ENCODE measurements at places on chromosomes 3 and 15.

- DNase-seq: no peak
These were observed 51.1 kb downstream of the POMGNT2 start for GRCh38 chr3:43054754-43055153.

DNA sequence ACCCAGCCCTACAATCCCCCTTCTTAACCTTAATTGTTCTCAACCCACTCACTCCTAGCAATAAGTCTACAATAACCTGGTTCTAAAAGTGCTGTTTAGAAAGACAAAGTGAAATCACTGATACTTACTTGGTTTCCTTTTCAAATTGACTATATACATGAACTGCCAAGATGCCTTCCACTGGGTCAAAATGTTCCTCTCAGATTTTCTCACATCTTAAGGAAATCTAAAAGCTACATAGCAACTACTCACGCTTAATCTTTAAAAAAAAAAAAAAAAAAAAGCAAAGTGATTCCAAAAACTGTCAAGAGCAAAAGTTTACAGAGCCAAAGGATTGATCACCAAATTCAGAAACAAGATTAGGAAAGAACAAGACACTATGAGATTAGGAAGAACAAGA is 68.7 kb upstream of the MAP4 start:
- DNase-seq: no peak

- DNase-seq: no peak
These were observed 474.9 kb downstream of the ROBO2 start for GRCh38 chr3:77514766-77515165.

GRCh38 chr15:94230883-94231722 is at the start of gene MCTP2:
MCTP2 (plus strand) TSS chr15:94231561; CDS start chr15:94298266, 66,705 bp downstream.
- peak; percentile 94 for DNase-seq

DNA sequence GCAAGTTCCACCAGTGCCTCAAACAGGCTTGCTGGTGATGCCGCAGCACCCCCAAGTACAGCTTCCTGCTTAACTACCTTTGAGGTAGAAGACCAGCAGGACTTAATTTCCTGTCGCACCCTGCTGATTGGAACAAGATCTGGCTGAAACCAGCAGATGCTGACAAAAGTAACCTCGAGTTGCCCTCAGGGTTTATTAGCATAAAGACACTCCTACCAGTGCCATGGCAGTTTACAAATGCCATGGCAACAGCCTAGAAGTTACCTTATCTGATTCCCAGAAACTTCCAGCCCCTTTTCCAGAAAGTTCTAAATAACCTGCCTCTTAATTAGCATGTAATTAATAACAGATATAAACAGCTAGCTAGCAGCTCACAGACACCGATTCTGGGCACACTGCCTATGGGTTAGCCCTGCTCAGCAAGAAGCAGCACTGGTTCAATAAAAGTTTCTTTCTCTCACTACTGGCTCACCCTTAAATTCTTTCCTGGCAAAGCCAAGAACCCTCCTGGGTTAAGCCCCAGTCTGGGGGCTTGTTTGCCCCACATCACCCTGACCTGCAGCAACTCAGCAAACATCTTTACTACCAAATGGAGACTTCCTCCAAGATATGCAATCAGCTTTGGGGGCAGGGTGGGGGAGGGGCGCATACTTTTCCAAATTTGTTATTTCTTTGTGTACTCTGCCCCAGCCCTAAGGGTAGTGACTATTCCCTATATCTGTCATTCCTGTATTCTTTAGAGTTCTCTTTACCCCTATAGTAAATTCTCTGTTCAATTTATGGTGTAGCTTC is 54.2 kb downstream of the MAP4 start:
- peak; percentile 38 for DNase-seq

DNA sequence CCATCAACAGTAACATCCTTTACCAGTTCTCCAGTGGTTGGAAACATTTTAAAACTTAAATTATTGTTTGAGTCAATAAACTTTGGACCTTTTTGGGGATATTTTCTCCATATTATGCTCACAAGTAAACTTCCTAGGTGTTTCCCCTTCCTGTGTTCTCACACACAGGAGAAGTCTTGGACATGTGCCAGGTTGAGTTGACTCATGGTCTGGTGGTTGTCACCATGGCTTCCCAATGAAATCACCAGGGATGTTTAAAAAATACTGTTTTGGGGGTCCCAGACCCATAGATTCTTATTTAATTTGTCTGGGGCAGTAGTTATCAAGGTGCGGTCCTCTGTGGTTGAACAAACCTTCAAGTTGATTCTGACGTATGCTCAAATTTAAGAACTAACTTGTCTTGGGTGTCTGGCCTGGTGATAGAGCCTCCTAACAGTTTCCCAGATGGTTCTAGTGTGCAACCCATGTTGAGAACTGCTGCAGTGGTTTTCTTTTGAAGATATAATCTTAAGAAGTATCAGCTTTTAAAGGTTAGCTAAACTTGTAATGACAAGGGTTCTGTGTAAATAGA is 291.8 kb downstream of the EDEM1 start:
- DNase-seq: peak; percentile 86

GRCh38 chr3:115397433-115397832 is 225.9 kb upstream of the GAP43 start:
- DNase-seq: no peak

DNA sequence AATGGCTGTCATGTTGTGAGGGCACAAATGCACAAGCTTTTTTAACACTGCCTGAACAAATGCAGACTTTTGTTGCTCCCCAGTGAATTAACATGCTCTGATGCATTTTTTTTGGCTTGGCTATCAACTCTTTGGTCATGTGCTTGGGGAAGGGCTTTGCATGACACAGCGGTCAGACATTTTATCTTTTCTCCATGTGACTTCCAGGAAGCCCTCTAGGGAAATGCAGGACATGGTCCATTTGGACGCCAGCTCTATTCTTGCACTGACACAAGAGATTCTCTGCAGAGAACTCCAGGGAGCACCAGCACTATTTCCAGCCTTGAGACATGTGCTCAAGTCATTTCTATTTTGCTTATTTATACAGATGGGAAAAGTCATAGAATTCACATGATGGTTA is 46.2 kb downstream of the NEK11 start:
- no peak for DNase-seq

DNA sequence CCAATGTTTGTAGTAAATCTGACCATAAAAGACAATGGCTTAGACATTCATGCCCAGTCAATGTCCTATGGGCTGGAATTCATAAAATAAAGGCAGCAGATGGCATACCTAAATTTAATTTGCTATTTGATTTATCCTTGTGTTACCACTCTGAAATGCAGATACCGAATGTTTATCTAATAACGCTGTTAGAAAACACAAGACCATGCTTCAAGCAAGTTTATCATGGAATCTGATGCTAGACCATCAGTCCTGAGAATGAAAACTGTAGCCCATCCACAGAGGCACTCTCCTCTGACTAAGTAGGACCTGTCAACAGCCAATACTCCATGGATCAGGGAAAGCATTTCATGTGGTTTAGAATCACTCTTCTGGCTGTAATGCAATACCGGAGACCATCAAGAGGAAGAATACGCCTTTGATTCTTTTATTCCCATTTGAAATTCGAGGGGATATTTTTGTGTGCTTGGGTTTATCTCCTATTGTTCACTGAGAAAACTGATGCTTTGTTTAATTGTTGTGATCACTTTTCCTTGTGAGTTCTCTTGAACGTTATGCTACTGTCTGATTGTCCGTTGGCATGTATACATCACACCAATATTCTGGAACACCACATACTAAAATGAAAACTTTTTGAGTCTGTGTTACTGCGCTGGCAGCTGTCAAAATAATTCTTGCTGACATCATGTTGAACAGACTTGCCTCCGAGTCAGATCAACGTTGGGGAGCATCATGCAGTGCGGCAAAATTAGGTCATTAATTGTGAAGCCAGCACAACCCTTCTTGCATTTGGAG is 12.1 kb upstream of the CPB1 start:
- DNase-seq: no peak

- DNase-seq: no peak
These were observed 61.1 kb upstream of the MLF1 start for GRCh38 chr3:158509891-158510290.

- no peak for DNase-seq
These were observed 56.9 kb downstream of the ABTB1 start for GRCh38 chr3:127729556-127730056.

DNA sequence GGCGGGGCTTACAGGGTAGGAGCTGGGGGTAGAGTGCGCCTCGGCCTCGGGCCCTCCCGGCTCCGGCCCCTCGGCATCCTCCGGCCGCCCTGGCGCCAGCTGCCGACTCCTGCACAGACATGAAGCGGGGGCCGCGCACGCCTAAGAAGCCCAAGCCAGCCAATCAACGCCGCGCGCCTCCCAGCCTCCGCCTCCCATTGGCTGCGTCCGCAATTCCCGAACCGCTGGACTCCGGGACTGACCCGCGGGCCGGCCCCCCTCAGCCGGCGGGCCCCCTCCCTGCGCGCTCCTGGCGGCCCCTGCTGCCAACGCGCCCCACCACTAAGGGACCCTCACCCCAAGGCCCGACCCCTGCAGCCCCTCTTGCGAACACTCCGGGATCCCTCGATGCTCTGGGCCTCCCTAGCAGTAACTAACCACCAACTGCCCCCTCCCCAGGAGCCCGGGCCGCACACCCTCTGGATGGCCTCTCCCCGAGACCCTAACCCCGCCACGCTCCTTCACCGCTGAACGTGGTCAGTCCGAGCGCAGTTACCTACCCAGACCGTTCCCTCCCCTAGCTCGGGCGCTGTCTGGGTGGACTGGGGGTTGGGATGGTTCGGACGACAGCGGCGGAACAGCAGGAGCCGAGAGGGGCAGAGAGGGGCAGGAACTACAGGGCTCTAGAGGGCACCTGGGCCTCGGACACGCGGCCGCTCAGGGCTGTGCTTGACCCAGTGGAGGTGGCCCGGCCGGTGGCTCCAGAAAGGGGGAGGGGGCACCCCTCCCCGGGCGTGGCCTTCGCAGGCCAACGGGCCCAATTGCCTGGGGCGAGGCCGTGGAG is 5.0 kb downstream of the GATA2 start:
- peak; percentile 87 for DNase-seq

- DNase-seq: peak; percentile 74
These were observed 200.3 kb upstream of the UMPS start for GRCh38 chr3:124529826-124530571.

GRCh38 chr3:180183346-180183745 is 146.6 kb upstream of the PEX5L start:
- no peak for DNase-seq

- DNase-seq: peak; percentile 84
These were observed 895.5 kb downstream of the ROBO2 start for GRCh38 chr3:77935418-77935817.

GRCh38 chr3:55622733-55623132 is 135.6 kb upstream of the WNT5A start:
- DNase-seq: peak; percentile 8

GRCh38 chr15:98923171-98923570 is 84.4 kb downstream of the PGPEP1L start:
- DNase-seq: no peak

- peak; percentile 73 for DNase-seq
These were observed 584.3 kb downstream of the NSUN3 start for GRCh38 chr3:94647131-94647530.

DNA sequence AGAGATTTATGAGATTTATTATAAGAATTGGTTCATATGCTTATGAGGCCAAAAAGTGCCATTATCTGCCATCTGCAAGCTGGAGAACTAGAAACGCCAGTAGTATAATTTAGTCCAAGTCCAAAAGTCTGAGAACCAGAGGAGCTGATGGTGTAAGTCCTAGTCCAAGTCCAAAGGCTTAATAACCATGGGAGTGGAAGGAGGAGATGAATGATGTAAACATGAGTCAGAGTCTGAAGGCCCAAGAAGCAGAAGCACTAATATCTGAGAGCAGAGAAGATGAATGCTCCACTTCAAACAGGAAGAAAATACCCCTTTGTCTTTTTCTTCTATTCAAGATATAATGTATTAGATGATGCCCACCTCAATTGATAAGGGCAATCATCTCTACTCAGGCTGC is 185.7 kb downstream of the CGGBP1 start:
- peak; percentile 22 for DNase-seq

- no peak for DNase-seq
These were observed 6.4 kb upstream of the EID1 start for GRCh38 chr15:48871542-48871941.

DNA sequence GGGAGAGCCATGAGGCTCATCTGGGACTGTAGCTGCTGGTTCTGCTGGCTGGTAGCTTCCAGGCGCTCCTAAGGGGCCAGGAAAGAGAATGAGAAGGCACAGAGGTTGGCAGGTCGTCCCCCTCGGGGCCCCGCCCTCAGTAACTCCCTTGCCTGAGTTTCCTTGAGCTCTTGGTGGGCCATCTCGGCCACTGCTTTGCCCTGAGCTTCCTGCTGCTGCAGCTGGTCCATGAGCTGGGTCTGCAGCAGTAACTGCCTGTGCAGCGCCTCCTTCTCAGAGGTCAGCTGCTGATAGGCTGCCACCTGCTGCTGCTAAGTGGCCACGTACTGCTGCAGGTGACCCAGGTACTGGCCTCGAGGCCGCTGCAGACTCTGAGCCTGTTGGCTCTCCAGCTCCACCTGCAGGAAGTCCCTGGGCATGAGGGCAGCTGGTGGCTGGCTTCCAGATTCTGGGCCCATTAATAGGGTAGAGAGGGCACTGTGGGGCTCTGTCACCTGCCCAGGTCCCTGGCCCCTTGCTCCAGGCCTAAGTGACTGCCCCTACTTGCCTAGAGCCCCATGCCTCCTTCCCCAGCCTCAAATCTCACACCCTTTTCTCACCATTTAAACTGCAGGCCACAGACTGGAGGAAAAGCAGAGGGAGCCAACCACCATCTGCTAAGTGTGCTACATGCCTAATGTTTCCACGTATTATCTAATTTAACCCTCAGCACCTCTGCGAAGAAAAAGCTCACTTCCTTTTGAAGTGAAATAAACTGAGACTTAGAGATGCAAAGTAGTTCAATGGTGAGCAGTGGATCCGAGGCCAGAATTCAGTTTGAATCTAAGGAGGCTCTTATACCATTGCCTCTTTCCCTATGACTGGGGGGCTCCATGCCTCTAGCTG is 10.8 kb upstream of the VPS33B start:
- peak; percentile 87 for DNase-seq

DNA sequence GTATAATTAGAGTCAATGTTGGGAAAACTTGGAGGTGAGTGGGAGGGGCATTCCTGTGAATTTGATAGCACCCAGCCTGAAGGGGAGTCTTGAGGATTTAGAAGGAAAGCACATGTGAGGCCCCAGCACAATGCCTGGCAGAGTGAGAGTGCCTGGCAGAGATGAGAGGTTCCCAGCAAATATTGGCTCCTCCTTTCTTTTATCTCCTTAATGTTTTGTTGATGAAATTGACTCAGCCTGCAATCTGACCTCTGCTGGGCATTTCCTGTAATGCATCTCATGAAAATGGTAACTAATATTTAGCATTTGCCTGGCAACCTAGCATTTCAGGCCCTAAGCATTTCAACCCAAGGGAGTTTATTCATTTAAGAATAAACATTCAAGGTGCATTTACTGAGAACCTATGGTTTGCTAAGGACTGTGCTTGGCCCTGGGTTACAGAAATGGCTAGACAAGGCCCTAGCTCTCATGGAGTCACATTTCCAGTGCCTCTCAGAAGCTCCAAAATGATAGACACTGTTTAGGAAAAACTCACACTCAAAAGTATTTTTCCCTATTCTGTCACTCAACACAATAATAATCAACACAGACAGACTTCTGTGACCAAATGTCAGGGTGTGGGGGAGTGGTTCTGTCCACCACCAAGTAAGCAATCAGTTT is 19.0 kb downstream of the PDHB start:
- peak; percentile 68 for DNase-seq
